ENCODE measurements at places on chromosomes 7 and 10.
A peak's percentile ranks its signal among the peaks of the same experiment; 100 is the strongest.

DNA sequence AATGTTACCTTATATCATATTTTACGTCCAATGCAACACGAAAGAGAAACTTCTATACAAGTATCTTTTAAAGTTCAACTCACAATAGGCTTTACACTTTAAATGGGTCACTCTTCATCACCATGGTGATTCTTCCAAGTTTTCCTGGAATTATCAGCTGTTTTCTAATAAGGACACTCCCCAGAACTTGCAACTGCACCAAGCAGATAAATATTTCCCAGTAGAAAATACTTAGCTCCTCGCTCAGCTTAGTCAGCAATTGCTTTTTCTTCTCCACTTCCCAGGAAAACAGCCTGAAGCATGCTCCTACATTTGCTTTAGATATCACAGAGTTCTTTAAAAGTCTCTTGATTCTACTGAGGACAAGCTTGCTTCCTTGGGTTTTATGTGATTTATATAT, 25.7 kb upstream of the ADD3 start:
- no peak for DNase-seq

GRCh38 chr10:31782701-31783100, 145.9 kb downstream of the ARHGAP12 start:
- no peak for DNase-seq

GRCh38 chr7:29539471-29539870, 24.2 kb upstream of the PRR15 start:
- no peak for DNase-seq

GRCh38 chr7:27459021-27459730, 203.5 kb downstream of the HIBADH start:
- DNase-seq: no peak

DNA sequence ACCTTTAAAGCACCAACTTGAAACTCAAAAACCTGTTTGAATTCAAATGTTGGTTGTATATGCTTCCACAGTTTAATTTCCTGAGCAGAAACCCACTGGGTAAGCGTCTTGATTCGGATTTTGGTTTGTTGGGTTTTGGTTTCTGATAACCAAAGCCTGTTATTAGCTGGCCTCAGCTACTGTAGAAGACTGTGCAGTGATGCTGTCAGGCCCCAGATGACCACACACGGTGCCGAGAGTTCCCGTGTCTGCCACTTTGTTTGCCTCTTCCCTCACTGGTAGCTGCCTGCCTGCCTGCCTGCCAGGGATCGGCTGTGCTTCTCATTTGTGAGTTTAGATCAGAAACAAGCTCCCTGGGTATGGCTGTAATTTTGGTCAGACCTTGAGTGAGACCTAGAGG, 5.6 kb downstream of the MDH2 start:
- DNase-seq: no peak

GRCh38 chr10:18450298-18450697, 201.1 kb downstream of the NSUN6 start:
- DNase-seq: no peak

DNA sequence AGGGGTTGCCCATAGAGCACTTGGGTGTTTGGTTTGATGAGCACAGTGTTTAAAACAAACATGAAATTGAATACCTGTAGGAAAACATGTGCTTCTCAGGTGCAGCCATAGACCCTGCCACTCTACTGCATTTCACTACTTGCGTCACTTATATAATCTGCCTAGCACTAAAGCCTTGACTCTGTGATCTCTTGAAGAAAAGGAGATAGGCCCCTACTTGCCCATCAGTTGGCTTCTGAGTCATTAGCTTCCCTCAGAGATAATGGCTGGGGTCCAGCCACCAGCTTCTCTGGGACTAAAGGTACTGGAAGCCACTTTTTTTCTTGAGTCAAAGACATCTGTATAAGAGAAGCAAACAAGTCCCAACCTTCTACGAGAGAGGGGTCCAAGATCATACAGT, 45.9 kb upstream of the BTRC start:
- DNase-seq: no peak

DNA sequence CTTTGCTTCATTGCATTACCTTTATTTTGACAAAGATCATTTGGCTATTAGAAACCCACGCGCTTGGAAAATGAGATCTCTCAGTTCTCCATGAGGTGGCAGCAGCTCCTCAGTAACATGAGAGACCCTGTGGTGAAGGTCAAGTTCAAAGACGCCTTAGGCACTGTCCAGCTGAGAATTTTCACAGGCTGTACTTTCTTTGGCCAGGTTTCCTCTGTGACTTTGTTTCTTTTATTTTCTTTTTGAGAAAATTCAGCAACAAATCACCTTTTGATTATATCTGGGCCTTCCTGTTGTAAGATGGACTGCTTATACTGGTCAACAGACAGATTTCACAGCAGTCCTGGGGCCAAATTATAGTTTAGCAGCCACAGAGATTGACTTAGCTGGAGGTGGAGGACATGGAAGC, 54.5 kb downstream of the RAB18 start:
- DNase-seq: peak; percentile 53

DNA sequence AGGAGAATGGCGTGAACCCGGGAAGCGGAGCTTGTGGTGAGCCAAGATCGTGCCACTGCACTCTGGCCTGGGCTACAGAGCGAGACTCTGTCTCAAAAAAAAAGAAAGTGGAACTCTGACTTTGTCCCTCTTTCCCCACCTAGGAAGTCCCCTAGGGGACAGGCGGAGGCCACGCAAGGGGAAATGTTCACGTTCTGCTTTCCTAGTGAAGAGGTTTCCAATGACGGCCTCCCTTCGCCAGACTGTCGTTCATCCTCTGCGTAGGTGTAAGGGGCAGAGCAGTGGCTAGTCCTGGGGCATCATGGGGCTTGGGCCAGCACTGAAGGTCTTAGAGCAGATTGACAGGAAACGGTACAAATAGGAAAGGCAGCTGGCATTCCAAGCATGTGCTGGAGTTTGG, 30.6 kb downstream of the SUFU start:
- no peak for DNase-seq

DNA sequence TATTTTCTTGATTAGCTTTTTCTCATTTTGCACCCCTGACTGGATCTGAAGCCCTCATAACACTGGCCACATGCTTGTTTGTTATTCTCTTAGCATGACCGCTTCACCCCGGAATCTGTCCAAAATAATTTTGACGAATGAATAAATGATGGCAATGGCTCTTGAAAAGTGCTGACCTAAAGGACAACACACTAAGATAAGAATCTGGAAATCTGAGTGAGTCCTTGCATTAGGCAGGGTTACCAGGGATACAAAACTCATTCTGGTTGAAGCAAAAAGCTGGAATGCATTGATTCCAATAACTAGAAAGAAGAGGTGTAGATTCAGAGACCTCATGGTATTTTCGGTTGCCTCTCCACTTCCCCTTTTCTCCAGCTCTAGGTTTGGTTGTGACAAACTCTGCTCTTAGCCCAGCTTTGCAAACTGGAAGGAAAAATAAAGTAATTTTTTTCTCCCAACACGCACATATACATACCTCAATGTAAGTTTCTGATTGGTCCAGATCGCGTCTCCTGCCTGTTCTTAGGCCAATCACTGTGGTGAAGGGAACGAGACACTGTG, 157.4 kb downstream of the SKIDA1 start:
- DNase-seq: no peak

GRCh38 chr7:46153951-46154787, 233.1 kb upstream of the IGFBP3 start:
- DNase-seq: no peak

GRCh38 chr7:94969434-94970084, 62.2 kb downstream of the PPP1R9A start:
- DNase-seq: no peak

- no peak for DNase-seq
These were observed 140.0 kb downstream of the GRK5 start for GRCh38 chr10:119347181-119347974.

GRCh38 chr10:74012480-74012879, 14.6 kb downstream of the VCL start:
- DNase-seq: no peak

DNA sequence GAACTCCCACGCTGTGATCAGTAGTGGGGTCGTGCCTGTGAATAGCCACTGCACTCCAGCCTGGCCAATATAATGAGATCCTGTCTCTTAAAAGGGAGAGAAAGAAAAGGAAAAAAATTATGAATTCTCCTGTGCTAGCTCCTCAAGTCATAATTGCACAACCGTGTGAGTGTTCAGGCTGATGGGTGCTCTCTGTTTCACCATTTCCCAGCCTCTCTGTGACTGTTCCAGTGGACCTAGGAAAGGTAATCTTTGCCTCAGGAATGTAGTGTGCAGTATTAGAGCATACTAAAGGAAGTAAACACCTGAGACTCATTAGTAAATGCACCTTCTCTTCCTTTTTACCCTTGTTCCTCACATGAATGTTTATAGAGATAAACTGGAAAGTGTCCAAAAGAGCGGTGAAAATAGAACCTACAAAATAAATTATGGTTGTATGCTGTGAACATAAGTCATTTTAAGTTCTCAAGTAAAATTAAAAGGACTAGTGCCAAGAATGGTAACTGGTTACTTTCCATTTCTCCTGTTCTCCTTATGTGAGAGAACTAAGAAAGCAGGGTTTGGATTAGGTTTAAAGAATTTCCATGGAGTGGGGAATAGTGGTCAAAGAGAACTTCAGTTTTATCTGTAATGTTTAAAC, 42.7 kb downstream of the INPP5F start:
- no peak for DNase-seq

DNA sequence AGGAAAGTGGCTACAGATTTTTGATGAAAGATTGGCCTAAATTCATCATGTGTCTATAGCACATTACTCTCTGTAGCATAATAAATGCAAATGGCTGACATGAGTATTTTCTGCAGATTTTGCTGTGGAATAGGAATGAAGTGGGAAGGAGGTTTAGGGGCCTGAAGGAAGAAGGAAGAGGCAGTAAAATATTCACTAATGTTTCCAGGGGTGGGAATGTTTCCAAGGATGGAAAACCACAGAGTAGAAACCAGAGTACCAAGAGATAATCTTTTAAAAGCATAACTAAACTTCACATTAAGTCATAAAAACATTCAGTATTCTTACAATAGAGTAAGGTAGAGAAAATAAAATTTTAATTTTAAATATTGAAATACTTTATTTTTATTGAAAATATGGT, 267.8 kb downstream of the BICC1 start:
- no peak for DNase-seq

GRCh38 chr7:92802406-92802805, 34.0 kb downstream of the CDK6 start:
- DNase-seq: no peak

GRCh38 chr7:120337308-120337907, 64.4 kb downstream of the KCND2 start:
- DNase-seq: peak; percentile 1

- no peak for DNase-seq
These were observed 23.3 kb upstream of the HSPA12A start for GRCh38 chr10:116765648-116766081.

DNA sequence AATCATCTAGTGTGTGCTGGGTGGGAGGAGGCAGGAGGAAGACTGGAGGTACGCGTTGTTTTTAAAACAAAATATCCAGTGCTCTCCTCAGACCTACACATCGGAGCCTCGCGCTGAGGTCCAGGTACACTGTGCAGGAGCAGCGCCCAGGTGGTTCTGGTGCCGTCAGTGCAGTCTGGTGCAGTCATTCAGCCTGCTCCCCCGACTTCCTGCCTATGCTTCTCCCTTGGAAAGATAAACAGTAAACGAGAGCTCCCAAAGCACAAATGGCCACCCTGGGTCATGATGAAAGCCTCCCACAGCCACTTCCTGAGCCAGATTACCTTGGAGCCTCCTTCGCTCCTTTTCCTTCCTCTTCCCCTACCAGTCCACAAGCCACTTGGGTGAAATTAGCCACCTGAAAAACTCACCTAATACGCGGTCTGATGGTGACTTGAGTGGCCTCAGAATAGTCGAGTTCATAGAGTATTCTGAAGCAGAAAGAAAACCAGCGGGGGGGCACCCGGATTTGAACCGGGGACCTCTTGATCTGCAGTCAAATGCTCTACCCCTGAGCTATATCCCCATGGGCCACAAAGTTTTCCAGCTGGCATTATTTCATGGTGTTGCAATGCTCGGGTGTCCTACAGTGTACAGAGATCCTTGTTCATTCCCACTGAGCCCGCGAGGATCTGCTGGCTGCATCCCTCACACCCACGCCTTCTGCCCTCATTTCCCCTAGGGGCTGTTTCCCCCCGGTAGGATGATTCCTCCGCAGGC, 82.5 kb downstream of the ZNF467 start:
- DNase-seq: peak; percentile 33
